ENCODE measurements at places on chromosomes 3 and 15.

- DNase-seq, result no peak
Observed at GRCh38 chr15:85094685-85095084, 113.0 kb downstream of the PDE8A start.

GRCh38 chr3:54988838-54989630 lies 61.2 kb upstream of the LRTM1 start:
- DNase-seq, result no peak

DNA sequence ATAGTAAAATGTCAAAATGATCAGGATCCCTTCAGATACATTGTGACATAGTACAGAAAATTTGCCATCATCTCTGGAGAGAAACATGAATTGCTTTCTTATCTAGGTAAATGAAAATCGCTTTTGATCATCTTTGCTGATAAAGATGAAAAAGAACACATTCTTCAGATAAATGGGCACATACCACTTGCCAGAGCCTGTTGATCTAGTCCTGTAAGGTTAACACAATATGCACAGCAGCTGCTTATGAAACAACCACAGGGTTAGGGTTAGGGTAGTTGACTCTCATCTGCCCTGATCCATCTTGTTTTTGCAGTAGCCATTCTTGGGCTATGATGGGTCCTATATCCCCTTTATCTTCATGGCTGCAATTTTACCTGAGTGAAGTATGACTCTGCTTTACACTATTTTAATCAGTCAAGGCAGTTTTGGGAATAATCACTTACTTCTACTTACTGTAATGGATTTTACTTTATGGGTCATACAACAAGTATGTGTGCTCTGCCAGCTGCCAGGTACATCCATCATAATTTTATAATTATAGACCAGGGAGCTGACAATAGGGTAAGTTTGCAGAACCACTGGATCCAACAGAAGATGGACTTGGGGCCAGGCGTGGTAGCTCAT lies 12.6 kb upstream of the SPINK8 start:
- DNase-seq, result no peak

GRCh38 chr3:176932433-176932832 lies 264.8 kb downstream of the TBL1XR1 start:
- DNase-seq, result no peak

- DNase-seq, result no peak
Observed at GRCh38 chr15:38558372-38559059, 6.1 kb downstream of the RASGRP1 start.
